Activated CD4-positive, alpha-beta T cell treated with anti-CD3 and anti-CD28 coated beads for 36 hours (primary cell): ENCODE measurements at places on chromosomes 4 and X. TPM values are rescaled to one million over a fixed set of nuclear protein-coding genes. Genes with fewer than 3 reads are reported as not detected.

LEF1 gene
- total RNA-seq, result 175 TPM

GRIA3 gene
- total RNA-seq, result not detected

VAMP7 gene
- 34.9 TPM for total RNA-seq

ATP8A1 gene
- 21.1 TPM for total RNA-seq

ARMCX6 gene
- total RNA-seq, result 56.0 TPM

BGN gene
- not detected for total RNA-seq

SPANXN3 gene
- not detected for total RNA-seq

FGF5 gene
- not detected for total RNA-seq

CYTL1 gene
- total RNA-seq, result not detected

TMPRSS11B gene
- total RNA-seq, result not detected

POF1B gene
- not detected for total RNA-seq

RAB9B gene
- 0.48 TPM for total RNA-seq

NXF2B gene
- total RNA-seq, result not detected

OTC gene
- total RNA-seq, result not detected

HELT gene
- total RNA-seq, result not detected

ETDA gene
- total RNA-seq, result not detected

SHISA3 gene
- total RNA-seq, result 0.11 TPM

IL15 gene
- 1.1 TPM for total RNA-seq

SPANXA2 gene
- total RNA-seq, result not detected

SLITRK2 gene
- not detected for total RNA-seq

LAMTOR3 gene
- total RNA-seq, result 28.5 TPM

ARHGAP6 gene
- not detected for total RNA-seq

PRKG2 gene
- total RNA-seq, result 0.14 TPM

CT47B1 gene
- not detected for total RNA-seq

CYLC1 gene
- total RNA-seq, result not detected

DMP1 gene
- not detected for total RNA-seq

ITIH6 gene
- total RNA-seq, result not detected

SPANXA1 gene
- not detected for total RNA-seq

CTSO gene
- 2.6 TPM for total RNA-seq

MAGEA12 gene
- not detected for total RNA-seq

FGF13 gene
- total RNA-seq, result not detected

HTN1 gene
- total RNA-seq, result not detected

TASL gene
- total RNA-seq, result 2.2 TPM

PNMA3 gene
- 0.75 TPM for total RNA-seq

NEIL3 gene
- total RNA-seq, result 18.6 TPM

HTN3 gene
- not detected for total RNA-seq

SUPT20HL2 gene
- total RNA-seq, result not detected

SPANXB1 gene
- total RNA-seq, result not detected

CCNB3 gene
- 0.25 TPM for total RNA-seq

RTL5 gene
- 0.33 TPM for total RNA-seq

LRP2BP gene
- total RNA-seq, result 0.80 TPM

RHOXF1 gene
- not detected for total RNA-seq
